Naive thymus-derived CD8-positive, alpha-beta T cell (primary cell): ENCODE measurements at places on chromosomes 2 and 18.
A peak's percentile ranks its signal among the peaks of the same experiment; 100 is the strongest.

GRCh38 chr2:166067229-166067628 is 60.6 kb downstream of the SCN1A start:
- no peak for DNase-seq

DNA sequence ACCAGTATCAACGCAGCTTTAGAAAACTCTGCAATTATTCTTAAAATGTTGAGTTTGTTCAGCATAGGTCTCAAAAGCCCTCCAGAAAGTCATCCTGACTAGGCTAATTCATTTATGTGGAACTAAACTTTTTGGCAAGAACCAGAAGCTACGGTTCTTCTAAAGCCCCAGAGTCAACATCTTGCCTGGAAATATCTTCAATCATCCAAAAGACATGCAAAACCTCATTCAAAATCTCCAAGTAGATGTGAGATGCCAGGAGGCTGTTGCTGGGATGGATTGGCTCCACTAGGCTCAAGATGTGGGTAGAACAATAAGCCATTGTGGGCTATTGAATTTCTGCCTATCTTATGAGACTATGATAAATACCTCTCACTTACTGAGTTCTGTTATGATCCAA is 2.1 kb upstream of the SCG2 start:
- no peak for DNase-seq

DNA sequence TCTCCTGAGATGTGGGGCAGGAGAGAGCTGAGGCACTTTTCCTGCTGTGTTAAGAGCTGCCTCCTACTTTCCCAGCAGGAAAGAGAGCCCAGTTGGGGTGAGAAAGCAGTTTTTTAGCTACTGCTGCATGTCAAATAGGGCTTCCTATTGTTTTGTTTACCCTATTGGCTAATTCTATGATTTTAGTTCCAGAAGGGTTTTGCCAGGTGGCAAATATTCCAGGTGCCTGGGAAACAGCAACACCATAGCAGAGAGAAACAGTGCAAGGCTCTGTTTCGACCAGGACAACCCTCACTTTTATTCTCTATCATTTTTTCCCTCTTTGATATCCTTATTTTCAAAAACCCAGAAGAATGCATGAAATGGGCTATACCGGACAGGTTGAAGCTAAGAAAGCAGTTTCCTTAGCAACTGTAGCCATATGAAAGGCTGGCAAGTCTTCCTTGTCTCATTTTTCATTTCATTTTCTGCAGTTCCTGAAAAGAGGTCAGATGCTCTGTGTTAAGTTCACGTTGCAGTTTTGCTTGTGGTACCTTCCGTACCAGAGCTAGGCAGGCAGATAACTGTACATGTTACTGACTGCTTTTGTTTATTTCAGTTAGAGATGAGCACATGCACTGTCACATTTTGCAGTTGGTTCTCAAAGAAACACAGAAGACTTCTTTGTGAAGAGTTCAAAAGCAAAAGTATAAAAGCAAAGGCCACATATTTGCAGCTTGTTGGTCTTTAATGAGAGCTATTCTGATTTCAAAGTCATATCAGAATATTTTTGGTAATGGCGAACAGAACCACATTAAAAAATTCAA is 84.8 kb downstream of the AQP4 start:
- DNase-seq: no peak

DNA sequence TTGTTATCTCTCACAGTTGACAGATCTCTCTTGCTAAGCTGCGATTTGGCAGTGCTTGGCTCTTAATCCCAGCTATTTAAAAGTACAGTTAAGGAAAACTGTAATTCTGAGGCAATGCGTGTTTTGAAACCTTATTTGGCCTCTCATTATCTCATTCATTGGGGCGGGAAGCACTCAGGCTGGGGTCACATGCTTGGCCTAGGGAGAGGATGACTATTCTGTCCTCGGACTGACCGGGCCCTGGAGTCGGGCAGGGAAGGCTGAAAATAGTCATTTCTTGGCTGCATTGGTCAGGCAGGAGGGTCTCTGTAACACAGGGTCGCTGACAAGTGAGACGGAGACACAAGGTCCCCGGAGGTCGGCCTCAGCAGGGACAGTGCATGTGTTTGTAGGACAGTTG is 20.2 kb upstream of the EMILIN2 start:
- DNase-seq: no peak

DNA sequence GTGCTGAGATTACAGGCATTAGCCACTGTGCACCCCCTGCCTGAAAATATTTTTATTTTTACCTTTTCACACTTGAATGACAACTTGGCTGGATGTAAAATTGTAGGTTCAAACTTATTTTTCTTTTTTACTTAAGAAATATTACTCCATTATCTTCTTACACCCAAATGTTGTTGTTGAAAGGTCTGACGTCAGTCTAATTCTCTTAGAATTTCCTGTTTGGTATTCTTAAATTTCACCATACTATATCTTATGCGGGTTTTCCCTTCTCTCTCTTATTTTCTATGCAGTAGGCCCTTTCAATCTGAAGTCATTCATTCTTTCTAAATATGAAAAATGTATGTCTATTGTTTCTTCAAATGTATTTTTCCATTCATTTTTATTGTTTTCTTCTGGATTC is 29.1 kb upstream of the RAB11FIP5 start:
- DNase-seq: no peak

GRCh38 chr2:128710729-128711128 is 392.1 kb upstream of the HS6ST1 start:
- no peak for DNase-seq

DNA sequence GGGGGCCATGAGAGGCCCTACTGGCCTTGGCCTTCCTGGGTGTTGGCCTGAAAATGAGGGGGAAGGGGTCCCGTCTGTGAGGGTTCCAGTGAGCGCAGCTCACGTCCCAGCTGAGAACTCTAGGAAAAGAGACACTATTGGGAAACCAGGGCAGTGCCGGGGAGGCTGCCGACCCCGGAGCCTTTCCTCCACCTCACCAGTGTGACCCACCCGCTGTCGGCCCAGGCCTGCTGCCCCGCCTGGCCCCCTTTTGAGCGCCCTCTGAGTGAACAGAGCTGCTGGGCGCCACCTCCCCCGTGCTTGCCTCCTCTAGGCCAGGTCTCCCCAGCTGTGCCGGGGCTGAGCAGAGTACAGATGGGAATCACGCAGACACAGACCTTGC is 17.5 kb upstream of the ARHGEF4 start:
- no peak for DNase-seq

- DNase-seq: no peak
Measured at GRCh38 chr2:47638430-47638829, 144.5 kb upstream of the MSH6 start.

DNA sequence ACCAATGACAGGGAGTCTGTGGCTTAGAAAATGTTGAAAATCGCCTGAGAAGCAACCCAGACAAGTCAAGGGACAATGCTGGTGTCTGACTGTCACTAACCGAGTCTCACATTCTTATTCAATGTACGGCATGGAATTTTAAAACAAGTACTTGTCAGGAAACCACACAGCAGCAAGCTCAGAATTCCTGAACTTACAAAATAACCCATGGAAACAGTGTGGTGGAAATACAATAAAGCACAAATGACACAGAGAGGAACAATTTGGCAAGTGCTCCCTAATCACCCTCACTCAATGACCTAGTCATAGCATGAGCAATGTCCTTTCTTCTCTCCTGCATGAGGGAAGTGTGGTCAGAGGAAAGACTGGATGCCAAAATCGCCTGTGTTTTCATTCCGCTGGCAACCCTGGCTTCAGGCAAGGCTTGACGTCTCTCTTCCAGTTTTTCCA is 154.0 kb downstream of the SATB2 start:
- no peak for DNase-seq

DNA sequence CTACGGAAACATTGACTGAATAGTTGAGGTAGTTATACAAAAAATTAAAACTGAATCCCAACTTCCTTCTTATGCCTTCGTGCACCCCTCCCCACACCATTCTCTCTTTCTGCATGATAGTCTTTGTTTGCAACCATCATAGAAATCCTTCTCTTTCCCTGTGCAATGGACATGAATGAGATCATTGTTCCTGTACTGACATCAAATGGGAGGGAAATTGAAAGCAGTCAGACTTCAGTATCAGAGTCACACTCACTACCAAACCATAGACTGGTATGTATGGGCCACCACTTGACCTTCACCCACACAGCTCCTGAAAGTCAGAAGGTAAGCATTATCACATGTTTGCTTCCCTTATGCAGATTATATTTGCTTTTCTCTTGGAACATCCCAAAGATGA is 782.8 kb downstream of the BCL11A start:
- DNase-seq: no peak

DNA sequence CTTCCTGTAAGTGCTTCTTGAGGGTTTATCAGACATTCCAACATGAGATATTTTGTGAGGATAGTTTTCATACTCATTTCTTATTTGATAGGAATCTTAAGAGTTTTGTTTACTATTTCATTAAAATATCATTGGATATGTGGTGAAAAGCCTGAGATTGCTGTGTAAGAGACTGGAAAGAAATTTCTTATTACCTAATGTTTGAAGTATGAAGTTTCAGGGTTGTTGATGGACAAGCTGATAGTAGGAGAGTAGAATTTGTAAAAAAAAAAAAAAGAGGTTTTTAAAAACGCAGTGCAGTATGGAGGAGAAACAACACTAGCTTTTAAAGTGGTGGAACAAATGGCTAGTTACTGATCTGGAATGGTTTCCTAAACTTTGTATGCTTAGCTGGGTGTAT is 7.7 kb downstream of the EPB41L5 start:
- DNase-seq: no peak

- DNase-seq: no peak
Measured at GRCh38 chr2:239956818-239957261, 68.3 kb downstream of the NDUFA10 start.

- no peak for DNase-seq
Measured at GRCh38 chr2:77484026-77484425, 38.1 kb downstream of the LRRTM4 start.

DNA sequence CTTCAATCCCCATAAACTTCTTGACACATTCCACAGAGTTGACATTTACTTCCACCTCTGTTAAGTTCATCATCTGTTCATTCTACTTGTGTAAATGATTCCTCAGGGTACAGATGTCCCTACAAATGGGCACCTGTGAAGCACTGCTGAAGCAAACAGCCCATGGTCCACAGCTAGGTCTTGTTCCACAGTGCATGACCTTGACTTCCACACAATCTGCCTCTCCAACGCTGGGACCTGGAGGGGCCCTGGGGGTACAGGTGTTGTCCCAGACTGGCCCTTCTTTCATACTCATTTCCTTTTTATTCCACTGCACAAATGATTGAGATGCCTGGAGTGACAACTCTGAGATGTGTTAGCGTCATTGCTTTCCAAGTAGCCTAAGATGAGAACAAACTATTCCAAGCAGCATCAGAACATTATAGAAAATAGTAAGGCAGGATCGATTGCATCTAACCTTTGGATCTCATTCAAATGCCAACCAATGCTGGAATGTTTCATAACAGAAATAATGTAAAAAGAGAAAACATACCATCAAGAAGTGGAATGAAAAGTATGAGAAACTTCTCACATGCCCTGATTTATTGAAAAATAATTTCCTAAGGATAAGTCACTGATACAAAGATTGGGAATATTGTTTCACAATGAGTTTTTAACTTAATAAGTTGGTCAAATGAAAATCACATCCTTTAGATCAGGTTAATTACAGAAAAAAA is 31.2 kb downstream of the PIEZO2 start:
- no peak for DNase-seq

- DNase-seq: peak; percentile 30
Measured at GRCh38 chr2:74250189-74250631, 51.8 kb downstream of the MTHFD2 start.

GRCh38 chr2:172639823-172640222 is 83.9 kb downstream of the PDK1 start:
- no peak for DNase-seq

DNA sequence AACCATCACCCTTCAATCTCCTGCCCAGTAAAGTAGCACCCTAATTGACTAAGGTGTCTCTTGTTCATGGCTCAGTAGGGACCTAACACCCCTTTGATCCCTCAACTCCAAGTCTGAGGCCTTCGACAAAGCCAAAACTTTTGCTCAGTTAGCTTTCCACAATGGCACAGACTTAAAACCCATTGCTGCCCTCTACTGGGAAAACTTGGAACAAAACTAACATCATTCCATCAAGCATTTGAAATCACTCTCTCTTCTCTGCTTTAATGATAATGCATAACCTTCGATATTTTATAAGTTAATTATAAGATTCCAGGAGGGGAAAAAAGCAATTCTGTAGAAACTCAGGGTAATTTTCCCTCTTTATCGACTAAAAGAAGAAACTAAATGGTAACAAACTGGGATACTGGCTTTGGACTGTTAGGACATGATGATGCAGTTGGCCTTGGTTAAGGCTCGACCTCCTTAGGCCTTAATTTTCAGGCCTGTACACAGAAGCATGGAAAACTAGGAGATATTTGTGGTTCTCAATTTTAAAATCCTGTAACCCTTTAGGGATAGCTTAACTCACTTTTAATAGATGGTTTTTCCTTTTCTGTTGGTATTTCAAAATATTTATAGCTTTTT is 127.8 kb downstream of the STK39 start:
- no peak for DNase-seq

GRCh38 chr18:10490401-10491165 is 35.2 kb upstream of the NAPG start:
- peak; percentile 65 for DNase-seq

GRCh38 chr2:75087736-75088135 is 111.6 kb downstream of the TACR1 start:
- no peak for DNase-seq

DNA sequence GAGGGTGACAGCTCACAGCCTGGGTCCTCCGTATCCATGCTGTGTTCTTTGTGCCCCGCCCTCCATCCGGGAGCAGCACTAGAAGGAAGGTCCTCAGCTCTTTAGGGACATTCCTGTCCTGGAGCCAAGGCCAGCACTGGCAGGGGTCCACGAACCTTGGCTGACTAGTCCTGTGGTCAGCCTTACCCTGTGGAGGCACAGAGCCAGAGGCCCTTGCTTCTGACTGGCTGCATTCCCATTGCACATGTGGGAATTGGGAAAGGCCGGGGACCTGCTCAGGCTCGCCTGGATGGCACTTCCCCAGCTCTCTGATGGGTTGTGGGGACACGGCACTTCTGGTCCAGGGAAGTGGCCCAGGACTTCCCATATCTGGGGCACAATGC is 24.9 kb upstream of the RHOB start:
- no peak for DNase-seq

DNA sequence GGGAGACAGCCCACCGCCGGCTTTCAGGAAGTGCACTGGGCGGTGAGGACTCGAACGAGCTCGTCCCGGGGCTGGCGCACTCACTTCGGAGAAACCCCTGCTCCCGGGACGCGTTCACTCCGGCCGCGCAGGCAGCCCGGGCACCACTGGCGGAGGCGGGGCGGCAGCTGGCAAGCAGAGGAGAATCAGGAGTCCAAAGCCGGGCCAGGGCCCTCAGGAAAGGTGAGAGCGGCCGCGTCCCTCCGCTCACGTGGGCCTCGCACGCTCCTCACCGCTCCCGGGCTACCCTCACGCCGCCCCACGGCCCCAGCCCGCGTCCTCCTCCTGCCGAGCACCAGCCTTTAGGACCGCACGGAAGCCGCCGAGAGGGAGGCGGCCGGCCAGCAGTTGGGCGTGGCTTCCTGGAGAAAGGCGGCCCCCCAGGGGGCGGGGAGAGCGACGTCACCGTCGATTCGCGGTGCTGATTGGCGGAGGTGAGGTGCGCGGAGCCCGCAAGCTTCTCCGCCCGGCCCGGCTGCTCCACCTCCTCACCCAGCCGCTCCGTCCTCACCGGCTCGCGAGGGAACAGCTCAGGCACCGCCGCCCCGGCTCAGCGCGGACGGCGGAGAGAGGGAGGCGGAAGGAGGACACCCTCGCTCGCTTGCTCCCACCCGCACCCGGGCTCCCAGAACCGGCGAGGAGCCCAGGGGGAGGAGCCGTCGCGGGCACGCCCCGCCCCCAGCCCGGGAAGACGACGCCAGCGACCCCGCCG is at the start of gene ZCCHC2:
ZCCHC2 (plus strand) TSS at position 522 of the 751 bp plus-strand sequence. CDS start 400 bp downstream, outside the sequence.
- DNase-seq: peak; percentile 98
